T-cell (primary cell): ENCODE measurements at places on chromosomes 13 and 19.

DNA sequence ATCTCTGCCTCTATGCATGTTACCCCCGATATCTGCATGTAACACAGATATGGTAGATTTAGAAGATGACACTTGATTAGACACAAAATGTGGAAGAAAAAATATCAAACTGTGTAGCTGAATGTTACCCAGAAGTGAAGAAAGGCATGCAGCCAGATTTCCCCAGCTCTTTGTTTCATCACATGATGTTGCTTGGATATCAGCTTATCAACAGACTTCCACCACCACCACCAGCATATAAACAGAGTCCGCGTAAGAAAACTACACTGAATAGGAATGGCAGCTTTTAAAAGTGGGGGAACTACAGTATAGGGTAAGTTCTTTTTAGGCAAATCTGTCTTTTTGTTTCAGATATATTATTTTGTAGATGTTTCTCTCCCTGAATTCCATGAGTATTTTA is at the start of gene FAM216B:
Gene FAM216B, plus strand, starts transcription at position 233 of the 400 bp plus-strand sequence. CDS start 2,484 bp downstream, outside the sequence.
- H3K36me3 ChIP-seq: no peaks in the 10 kb centered on the region
- H3K27me3 ChIP-seq: peaks cover 6% of the 10 kb centered on the region
- DNase-seq: no peak

GRCh38 chr19:48274938-48275337 is 5.1 kb downstream of the ZNF114 start:
- H3K27me3 ChIP-seq: peaks cover 19% of the 10 kb centered on the region
- no peaks in the 10 kb centered on the region for H3K36me3 ChIP-seq
- H3K4me1 ChIP-seq: peaks cover 6% of the 10 kb centered on the region
- H3K4me3 ChIP-seq: no peak overlapping the region
- no peak overlapping the region for H3K27ac ChIP-seq

GRCh38 chr13:98365302-98365701 is 188.2 kb upstream of the RNF113B start:
- no peaks in the 10 kb centered on the region for H3K4me1 ChIP-seq
- DNase-seq: no peak
- peaks cover 16% of the 10 kb centered on the region for H3K27me3 ChIP-seq
- no peak overlapping the region for H3K27ac ChIP-seq
- H3K36me3 ChIP-seq: no peaks in the 10 kb centered on the region

DNA sequence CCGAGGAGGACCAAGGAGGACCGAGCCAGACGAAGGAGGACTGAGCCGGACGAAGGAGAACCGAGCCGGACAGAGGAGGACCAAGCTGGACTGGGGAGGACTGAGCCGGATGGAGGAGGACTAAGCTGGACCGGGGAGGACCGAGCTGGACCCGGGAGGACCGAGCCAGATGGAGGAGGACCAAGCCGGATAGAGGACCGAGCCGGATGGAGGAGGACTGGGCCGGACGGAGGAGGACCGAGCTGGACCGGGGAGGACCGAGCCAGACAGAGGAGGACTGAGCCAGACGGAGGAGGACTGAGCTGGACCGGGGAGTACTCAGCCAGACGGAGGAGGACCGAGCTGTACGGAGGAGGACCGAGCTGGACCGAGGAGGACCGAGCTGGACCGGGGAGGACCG is 3.2 kb downstream of the PIP5K1C start:
- no peak overlapping the region for H3K27ac ChIP-seq
- no peak overlapping the region for H3K4me3 ChIP-seq
- no peaks in the 10 kb centered on the region for H3K36me3 ChIP-seq
- no peak for DNase-seq
- H3K27me3 ChIP-seq: no peaks in the 10 kb centered on the region

- no peak for DNase-seq
- H3K27me3 ChIP-seq: peaks cover 4% of the 10 kb centered on the region
- H3K4me3 ChIP-seq: no peak overlapping the region
- H3K36me3 ChIP-seq: no peaks in the 10 kb centered on the region
Observed at GRCh38 chr19:3818466-3818865, 32.3 kb upstream of the MATK start.

GRCh38 chr13:21045100-21045499 is 16.3 kb downstream of the LATS2 start:
- no peak overlapping the region for H3K4me3 ChIP-seq
- no peaks in the 10 kb centered on the region for H3K27me3 ChIP-seq
- no peaks in the 10 kb centered on the region for H3K4me1 ChIP-seq
- H3K36me3 ChIP-seq: no peaks in the 10 kb centered on the region
- no peak overlapping the region for H3K27ac ChIP-seq
- DNase-seq: no peak

DNA sequence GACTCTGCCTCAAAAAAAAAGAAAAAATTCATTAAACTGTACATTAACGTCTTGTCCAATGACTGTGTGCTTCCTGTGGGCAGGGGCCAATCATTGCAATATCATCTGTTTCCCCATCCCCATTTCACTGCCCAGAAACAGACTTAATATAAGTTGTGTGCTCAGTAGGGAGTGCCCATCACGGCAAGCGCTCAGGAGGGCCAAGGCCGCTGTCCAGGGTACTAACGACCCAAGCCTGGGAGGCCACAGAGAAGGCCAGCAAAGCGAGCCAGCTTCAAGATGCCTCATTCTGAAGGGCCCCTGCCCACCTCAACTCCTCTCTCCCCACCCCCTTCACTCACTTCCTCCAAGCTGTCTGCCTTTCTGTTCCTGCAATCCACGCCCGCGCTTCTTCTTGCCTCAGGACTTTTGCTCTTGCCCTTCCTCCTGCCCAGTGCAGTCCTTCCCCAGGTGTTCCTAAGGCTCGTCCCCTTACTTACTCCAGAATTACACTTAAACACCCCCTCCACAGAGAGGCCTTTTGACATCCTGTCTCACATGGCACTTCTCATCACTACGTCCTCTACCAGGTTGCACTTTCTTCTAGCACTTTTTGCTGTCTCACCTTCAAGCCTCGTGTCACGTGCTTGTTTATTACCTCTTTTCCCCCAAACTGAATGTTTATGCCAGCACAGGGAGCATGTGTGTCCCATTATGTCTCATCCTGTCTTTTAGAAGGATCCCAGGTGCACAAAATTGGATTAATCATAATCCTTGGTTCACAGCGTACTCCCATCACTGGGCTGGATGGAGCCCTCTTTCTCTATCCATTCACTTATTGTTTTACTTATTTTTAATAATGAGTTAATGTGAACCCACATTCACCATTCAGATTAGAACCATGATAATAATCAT is 11.3 kb upstream of the POU2F2 start:
- no peaks in the 10 kb centered on the region for H3K36me3 ChIP-seq
- no peak for DNase-seq
- H3K27ac ChIP-seq: no peak overlapping the region
- no peaks in the 10 kb centered on the region for H3K27me3 ChIP-seq
- peaks cover 12% of the 10 kb centered on the region for H3K4me1 ChIP-seq
- H3K4me3 ChIP-seq: no peak overlapping the region

DNA sequence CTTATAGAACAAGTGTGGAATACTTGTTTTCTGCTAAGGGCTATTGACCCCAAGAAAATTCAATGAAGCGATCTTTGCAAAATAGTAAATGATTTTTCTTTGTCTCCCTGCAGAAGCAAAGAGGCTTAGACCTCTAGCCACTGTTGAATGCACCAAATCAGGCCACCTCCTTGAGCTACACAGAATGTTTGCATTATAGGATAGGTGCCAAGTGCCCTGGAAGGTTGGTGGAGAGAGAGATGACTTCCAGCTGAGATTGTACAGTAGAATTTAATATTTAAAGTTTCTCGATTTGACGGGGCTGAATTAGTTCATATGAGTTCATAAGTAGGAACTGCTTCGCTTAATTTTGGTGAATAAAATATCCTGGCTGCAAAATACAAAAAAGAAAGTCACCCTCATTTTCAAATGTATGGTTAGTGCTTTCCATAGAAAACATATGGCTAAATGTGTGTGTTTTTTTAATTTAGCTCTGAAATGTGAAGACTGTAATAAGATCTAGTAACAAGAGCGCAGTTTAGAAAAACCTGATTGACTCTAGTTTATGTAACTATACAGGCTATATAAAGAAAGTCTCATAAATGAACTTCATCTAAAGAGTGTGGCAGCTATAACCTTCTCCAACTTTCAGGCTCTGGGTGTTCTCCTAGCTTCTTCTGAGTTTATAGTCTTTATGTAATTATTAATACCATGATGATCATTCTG is 41.6 kb downstream of the LRCH1 start:
- H3K27ac ChIP-seq: no peak overlapping the region
- H3K27me3 ChIP-seq: no peaks in the 10 kb centered on the region
- H3K4me1 ChIP-seq: peaks cover 34% of the 10 kb centered on the region
- no peak overlapping the region for H3K4me3 ChIP-seq
